Activated CD4-positive, alpha-beta T cell treated with anti-CD3 and anti-CD28 coated beads, Interleukin-2, amount 50 U/mL, for 16 hours (primary cell): ENCODE measurements at places on chromosomes 6 and 20.

DNA sequence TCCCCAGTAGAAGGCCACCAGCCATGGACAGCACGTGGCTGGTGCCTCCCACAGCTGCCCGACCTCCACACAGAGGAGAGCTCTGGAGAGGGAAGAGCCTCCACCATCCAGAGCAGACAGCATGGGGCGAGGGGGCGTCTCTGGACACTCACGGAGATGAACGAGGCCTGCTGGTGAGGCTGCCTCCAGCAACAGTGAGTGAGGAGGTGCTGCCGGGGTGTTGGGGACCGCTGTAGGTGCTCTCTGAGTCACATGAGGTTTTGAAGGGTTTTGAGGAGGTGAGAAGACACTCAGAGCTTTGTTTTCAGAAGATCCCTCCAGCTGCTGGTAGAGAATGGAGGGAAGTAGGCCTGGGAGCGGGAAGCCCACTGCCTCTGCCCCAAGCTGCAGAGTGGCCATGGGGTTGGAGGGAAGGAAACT lies 65.6 kb downstream of the THBS2 start:
- no peak for DNase-seq

GRCh38 chr6:38154731-38155130 lies 335.2 kb downstream of the ZFAND3 start:
- no peak for DNase-seq

GRCh38 chr20:54254596-54254995 lies 46.7 kb downstream of the PFDN4 start:
- DNase-seq, result no peak

GRCh38 chr6:145882121-145882531 lies 67.5 kb upstream of the FBXO30 start:
- no peak for DNase-seq

DNA sequence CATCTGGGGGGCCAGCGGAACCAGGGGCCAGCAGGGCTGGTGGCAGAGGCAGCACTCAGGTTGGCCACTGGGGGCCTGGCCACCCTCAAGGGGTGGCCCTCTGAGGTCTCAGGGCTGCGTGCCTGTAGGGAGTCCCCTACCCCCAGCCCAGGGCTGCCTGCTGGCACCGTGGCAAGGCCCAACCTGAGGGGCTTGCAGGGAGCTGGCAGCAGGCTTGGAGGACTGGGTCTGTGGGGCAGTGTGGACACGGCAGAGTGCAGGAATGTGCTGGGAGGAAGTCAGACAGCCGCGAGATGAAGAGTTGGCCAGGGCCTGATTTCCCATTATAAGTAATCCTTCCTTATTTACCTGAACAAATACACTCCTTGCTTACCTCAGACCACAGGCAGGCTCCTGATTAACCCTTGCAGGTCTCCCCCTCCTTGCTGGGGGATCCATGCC lies at the start of gene SPDEF:
Gene SPDEF (minus strand): TSS at position 299 of the 441 bp plus-strand sequence. CDS start 11,874 bp downstream, outside the sequence.
- DNase-seq, result no peak
